ENCODE measurements at places on chromosomes 5 and 9. TPM values are rescaled to one million over a fixed set of nuclear protein-coding genes. Genes with fewer than 3 reads are reported as not detected.

GRCh38 chr5:157732130-157732514 lies 902 bp downstream of the THG1L start:
- no peak for DNase-seq

GRCh38 chr5:22751536-22751935 lies 101.6 kb downstream of the CDH12 start:
- DNase-seq, result no peak

- DNase-seq, result no peak
These were observed 132.4 kb downstream of the EFNA5 start for GRCh38 chr5:107538331-107538730.

DNA sequence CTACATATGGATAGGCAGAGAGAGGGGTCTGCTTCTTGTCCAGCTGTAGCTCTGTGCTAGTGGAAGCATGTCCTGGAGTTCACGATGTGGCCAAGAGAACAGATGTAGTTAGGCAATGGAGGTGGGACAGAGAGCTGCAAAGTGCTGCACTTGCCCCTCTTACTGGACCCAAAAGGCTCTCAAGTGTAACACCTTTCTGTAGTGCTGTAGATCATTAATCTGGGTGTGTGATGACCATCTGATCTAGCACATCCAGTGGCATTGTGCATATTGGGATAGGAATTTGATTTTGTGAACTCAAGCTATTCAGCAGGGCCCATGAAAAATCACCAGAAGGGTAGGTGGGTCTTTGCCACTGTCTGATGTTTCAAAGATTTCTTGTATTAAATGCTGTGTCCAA lies 151.4 kb downstream of the KDM4C start:
- DNase-seq, result no peak

CCL21 gene
- total RNA-seq, result 129 TPM

C8G gene
- total RNA-seq, result not detected

DNA sequence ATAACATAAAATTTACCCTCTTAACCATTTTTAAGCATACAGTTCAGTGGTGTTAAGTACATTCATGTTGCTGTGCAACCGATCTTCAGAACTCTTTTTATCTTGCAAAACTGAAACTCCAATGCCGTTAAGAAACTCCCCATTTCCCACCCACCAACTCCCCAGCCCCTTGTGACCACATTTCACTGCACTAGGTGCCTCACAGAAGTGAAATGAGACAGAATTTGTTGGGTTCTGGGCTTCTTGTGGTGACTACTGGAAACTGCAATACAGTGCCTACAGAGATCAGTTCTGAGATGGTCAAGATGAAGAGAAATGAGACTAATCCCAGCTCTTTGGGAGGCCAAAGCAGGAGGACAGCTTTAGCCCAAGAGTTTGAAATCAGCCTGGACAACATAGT lies 202.1 kb upstream of the SLC30A5 start:
- DNase-seq, result no peak

PCDHB16 gene
- 3.6 TPM for total RNA-seq

- no peak for DNase-seq
These were observed 121.4 kb downstream of the ENC1 start for GRCh38 chr5:74519161-74519571.

DNA sequence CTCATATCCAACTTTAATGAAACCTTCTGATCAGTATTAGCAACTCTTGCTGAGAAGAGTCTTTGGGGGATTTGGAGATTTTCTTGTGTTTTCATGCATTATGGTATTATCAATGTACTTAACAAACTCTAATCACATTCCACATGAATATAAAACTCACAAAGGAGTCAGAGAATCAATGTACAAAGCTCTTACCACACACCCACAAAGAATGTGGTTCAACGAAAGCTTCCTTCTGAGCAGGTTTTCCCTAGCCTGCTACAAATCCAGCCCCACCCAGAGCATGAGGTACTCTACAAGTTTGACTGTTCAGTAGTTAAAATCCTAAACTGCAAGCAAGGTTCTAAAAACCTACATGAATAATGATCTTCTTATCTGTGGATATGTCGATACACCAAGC lies 210.1 kb downstream of the TARS1 start:
- no peak for DNase-seq

GRCh38 chr5:69007726-69008368 lies 86.0 kb upstream of the SLC30A5 start:
- no peak for DNase-seq

PLAC8L1 gene
- not detected for total RNA-seq

DNA sequence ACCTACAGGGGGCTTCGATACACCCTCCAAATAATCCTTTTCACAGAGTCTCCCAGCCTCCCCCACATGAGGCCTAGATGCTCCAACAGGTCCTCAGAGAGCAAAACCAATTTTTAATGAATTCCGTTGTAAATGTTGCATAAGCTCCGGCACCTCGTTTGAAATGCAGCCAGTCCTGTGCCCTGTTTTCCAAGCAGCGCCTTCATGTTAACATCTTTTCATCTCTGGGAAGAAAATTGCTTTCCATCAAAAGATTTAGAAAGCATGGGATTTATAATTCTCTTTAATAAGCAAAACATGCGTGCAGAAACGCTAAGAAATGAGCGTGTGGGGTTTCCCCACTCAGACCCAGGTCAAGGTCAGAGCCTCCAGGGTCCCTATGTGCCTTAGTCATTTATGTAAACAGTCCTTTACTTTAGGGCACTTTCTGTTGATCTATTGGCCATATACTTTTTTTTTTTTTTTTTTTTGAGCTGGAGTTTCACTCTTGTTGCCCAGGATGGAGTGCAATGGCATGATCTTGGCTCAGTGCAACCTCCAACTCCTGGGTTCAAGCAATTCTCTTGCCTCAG lies 177.5 kb upstream of the S1PR3 start:
- no peak for DNase-seq

DNA sequence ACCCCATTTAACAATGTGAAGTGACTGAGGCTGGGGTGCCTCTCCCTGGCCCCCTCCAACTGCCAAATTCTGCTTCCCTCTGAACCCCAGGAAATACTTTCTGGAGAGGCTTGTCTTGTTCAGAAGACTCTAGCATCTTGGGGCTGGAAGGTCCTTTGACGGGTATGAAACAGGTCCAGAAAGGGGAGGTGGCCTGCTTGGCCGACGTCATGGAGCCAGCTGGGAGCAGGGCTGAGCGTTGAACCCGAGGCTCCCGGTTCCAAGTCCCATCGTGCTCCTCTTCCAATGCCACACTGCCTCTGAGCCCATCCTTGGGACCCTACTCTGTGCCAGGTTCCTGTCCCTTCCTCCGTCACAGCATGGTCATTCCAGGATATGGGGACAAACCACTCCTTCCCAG lies 46.9 kb downstream of the NDST1 start:
- DNase-seq, result no peak

DNA sequence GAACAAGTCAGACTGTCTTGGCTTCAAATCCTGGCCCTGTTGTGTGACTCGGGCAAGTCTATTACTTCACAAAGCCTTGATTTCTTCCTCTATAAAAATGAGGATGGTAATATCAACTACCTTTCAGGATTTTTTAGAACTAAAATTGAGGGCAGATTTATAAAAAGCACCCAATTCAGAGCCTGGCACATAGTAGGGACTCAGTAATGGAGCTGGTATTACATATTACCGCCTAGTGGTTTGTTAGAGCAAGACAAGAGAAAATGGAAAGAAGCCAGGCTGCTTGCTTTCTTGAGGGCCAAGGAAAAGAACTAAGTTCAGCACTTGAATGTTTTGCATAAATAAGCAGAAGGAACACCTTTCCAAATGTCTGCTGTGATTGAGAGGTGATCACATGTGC lies 19.4 kb downstream of the ZNF346 start:
- DNase-seq, result no peak

DNA sequence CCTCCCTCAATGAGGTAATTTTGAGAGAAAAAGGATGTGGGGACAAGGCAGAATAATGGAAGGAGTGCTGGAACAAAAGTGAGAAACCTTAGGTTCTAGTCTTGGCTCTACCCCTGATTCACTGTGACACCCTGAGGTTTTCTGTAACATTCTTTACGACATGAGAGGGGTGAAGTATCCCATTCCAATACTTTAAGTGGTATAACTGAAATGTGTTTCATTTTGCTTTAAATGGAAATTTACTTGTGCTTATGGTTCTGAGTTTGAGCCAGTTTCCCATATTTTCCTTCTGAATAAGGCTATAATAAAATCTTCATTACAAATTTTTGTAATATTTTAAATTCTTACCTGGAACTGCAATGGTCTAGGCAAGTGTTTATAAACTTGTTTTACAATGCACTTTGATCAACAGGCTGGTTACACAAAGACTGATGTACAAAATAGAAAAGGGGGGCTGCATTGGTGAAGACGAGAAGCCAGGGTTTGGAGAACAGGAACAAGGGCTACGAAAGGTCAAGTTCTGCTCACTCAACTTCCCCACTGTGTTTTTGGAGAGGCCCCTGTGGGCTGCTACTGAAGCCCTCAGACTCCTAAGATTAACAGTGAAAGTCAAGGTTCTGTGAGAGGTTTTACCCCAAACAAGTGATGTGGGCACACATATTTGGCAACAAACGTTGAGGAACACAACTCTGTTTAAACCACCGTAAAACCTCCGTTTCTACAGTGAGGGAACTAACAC lies 171.9 kb upstream of the ELL2 start:
- DNase-seq, result no peak

DNA sequence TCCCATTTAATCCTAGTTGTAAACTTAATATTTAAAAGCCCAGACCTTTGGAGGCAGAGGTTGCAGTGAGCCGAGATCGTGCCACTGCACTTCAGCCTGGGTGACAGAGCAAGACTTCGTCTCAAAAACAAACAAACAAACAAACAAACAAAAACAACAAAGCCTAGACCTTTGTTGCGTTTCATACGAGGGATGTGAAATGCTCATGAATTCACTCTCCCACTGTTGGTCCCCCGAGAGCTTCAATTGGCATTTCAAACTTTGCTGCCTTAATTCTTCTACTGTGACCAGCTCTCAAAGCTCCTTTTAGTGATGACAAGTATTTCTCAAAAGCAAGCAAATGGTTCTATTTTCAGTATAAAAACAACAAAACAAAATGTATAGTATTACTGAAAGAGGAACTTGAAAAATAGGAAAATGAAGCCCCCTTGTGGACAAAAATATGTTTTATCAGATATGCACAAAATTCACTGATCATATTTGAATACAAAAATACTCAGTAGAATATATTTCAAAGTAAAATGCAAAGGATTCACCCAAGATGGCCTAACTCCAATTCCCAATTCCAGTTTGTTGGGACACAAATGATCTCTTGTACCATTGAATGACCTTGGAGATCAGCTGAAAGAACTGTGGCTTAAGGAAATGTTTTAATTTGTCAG lies 140.4 kb downstream of the ESM1 start:
- no peak for DNase-seq

DNA sequence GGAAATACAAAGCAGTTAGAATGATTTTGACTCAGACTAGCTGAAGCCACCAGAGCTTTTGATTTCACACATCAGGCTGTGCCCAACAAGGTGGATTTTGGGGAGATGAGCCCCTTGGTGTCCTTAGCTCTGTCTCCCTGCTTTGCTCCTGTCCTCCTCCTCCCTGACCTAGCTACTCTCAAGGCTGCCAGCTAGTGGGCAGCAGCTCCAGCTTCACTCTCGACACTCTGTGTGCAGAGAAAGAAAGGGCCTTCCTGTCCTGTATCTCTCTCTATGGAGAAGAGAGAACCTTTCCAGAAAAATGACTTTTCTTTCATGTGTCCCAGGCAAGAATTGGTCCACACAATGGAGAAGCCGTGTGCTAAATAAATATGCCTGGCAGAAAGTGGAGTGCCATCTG lies 446.2 kb downstream of the SEMA5A start:
- DNase-seq, result no peak
